ENCODE measurements at places on chromosomes 1 and 21.

DNA sequence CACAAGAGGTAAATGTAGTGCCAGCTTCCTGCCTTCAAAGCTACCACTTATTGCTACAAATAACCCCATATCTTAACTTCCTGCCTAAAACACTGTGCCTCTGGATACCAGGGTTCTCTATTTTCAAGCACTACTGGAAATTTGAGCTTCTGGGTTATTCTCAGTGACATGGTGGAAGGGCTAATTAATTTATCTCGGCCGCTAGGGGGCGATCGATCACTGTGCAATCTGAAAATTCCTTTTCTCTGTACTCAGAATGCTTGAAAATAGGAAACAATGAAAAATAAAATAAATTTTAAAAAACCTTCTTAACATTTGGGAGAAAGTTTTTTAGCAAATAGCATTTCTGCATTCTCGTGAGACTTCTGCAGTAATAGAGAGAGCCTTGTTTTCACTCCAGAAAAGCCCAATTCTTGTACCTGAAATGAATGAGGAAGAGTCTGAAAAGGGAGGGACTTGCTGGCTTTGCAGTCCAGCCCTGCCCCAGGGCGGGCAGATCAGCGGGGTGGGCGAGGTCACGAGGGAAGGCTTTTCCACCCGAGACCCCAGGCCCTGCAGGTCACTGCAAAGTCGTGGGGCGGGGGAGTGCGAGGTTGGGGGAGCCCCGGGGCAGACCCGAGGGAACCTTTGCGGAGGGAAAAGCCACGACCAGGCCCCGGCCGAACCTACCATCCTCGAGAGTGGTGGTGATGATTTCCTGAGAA lies 276.7 kb downstream of the PCP4 start:
- DNase-seq: no peak

DNA sequence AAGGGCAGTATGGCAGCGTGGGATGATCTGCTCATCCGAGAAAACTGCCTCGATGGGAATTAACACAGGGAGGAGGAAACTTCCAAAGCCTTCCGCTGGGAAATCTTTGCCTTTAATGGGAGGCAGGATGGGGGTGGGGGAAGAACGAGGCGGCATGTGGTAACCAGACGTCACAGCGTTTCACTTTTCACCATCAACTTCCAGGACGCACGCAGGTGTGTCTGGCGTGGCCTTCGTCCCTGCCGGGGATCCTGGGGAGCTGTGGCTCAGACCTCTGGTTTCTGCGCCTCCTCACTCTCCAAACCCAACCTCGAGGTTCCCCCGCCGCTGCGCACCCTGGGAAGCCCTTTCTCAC lies 282 bp downstream of the RSPH1 start:
- no peak for DNase-seq

GRCh38 chr1:205379056-205379455 lies 22.3 kb upstream of the KLHDC8A start:
- no peak for DNase-seq

DNA sequence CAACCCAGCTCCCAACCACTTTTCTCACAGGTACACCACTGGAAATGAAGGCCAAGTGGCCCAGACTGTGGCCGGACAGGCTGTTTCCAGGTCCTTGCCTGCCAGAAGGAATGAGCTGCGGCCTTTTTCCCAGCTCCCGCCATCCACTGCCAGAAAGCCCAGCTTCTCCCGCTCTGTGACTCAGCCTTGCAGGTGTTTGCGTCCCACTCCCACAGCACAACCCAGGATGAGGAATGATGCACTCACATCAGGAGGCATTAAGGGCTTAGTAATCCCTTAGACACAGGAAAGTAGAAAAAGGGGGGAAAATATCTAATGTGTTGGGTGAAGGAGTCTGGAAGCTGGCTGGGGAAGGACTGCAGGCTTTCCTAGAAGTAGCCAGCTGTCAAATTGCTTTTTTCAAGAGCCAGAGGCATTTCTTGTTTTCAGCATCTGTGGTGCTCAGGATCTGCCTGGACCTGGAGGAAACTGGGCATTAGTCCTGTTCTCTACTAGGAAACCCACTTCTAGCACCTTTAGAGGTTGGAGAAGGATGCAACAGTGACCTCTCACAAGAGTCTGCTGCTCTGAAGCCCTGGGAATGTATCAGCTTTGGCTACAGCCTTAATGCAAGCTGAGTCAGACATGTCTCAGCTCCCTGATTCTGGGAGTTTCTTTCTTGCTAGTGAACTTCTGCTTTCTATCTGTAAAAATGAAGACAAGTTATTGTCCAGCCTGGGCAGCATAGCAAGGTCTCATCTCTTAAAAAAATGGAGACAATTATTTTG lies 13.2 kb upstream of the MAP1LC3C start:
- no peak for DNase-seq

DNA sequence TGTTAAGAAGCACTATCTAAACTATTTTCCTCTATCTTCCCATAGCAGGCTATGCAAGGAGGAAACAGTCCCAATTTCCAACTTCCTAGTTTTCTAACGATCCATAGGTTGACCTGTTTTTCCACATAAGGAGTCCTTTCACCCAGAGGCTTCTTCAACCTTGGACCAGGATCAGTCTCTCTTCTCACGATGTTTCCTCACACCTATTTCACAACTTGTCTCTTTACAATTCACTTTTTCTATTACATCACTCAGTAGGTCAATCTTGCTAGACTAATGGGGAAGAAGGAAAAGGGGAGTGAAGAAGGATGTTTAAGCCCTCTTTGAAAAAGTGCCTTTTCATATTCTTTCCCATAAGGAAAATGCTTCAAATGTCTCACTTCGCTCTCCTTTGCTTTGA lies 15.9 kb downstream of the PALMD start:
- DNase-seq: no peak
